ENCODE measurements at places on chromosomes 5 and 9.
A peak's percentile ranks its signal among the peaks of the same experiment; 100 is the strongest.

DNA sequence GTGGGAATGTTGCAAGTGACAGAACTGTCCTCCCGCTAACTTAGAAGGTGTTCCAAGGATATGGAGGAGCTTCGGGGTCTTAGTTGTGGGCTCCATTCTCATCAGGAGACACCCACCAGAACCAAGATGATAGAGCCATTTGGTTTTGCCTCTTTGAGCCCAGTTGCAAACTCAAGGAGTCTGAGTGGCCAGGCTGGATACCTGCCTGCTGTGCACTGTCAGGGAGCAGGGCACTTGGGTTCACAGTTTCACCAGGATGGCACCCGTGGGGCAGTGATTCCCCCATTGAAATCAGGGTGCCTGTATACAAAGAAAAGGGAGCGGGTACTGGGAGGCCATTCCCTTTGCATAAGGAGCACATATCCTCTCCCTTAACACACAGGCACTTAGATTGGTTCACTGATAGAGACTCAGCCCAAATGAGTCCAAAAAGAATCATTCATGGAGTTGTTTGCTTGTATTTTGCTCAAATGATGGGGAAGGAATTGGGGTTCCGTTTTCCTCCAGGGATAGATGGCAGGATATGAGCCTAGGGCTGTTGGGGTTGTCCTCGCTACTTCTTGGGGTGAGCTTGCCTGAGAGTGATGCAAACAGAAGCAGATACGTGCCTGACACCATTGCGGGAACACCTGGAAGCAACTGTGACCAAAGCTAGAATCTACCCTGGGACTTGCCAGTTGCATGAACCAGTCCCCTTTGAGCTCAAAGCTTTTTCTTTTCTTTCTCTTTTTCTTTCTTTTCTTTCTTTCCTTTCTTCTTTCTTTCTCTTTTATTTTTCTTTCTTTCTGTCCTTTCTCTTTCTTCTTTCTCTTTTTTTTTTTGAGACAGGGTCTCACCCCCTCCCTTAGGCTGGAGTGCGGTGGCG lies 1.3 kb upstream of the PRR7 start:
- DNase-seq = peak; percentile 36

- no peak for DNase-seq
Observed at GRCh38 chr9:134950386-134951210, 32.9 kb upstream of the FCN1 start.

- no peak for DNase-seq
Observed at GRCh38 chr9:110752766-110753165, 84.2 kb downstream of the MUSK start.

DNA sequence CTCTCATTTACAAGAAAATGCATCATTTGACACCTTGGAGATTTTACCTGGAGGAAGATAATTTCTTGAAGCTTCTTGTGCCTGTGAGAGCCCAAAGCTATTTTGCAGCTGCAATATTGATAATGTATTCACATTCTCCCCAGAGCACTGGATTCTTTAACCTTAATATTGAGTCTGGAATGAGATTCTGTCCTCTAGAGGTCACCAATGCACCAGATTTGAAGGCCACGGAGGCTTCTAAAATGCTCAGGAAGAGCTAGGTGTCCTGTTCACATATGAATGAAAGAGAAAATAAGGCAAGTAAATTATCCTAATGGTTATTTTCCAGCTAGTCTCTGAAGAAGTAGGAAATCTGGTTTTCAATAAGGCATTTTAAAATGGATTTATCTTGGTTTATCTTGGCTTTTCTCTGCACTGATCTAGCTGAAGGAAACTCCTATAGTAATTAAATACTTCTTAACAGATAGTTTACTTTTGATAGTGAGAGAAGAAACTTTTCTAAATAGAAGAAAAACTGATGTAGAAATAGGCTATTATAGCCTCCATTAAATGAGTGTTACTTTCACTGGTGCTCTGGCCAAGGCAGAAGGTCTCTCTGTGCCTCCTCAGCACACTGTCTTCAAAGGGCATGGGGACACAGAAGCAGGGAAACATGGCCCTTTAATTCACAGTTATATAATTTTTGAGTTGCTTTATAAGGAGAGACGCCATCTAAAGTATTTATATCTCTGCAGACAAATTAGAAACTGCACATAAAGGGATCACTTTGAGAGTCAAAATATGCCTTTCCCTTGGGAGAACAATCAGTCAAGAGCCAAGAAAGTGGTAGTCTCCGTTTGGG lies 297.0 kb upstream of the ACTBL2 start:
- no peak for DNase-seq

DNA sequence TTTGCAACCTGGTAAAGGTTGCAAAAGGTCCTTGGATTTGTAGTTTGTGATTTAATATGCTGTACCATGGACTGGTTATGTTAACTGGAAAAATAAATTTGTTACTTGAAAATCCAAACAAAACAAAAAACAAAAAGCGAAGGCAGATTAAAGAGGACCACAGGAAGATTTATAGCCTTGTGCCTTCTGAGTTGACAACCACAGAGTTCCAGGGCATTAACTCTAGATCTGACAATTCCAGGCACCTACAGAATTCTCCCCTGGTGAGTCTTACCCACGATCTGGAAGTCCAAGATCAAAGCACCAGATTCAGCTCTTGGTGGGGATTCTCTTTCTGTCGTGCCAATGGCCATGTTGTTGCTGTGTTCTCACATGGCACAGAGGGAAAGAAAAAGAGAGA lies 107.9 kb upstream of the SELENOP start:
- DNase-seq = no peak

DNA sequence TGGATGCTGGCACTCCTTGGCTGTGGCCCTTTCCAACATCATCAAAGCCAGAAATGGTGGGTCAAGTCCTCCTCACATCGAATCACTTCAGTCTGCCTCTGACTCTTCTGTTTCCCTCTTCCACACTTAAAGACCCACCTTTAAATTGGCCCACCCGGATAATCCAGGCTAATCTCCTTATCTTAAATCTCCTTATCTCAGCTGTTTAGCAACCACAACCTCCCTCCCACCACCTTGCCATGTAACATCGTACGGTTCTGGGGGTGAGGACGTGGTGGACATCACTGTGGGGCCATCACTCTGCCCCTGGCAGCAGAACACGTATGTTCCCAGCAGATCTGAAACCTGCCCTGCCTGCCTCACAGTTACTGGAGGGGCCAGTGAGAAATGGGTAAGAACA lies 11.5 kb downstream of the IGFBPL1 start:
- DNase-seq = no peak

GRCh38 chr5:139131465-139131864 lies 66.7 kb downstream of the SIL1 start:
- DNase-seq = no peak

GRCh38 chr5:179912951-179913350 lies 5.3 kb upstream of the TBC1D9B start:
- no peak for DNase-seq

- no peak for DNase-seq
Observed at GRCh38 chr5:82278711-82279370, 687 bp upstream of the RPS23 start.
